Mononuclear cell (primary cell): ENCODE measurements at places on chromosomes 1 and 21. TPM values are rescaled to one million over a fixed set of nuclear protein-coding genes. Genes with fewer than 3 reads are reported as not detected.

Gene NFASC
- total RNA-seq = under 0.01 TPM

Gene KCNA2
- 0.52 TPM for total RNA-seq

Gene LCE1D
- not detected for total RNA-seq

Gene LAX1
- total RNA-seq = 11.9 TPM

Gene FAM78B
- 0.10 TPM for total RNA-seq

Gene ZC3H12A
- total RNA-seq = 160 TPM

Gene PEX11B
- total RNA-seq = 6.1 TPM

Gene FCER1G
- total RNA-seq = 190 TPM

Gene LCE2B
- not detected for total RNA-seq

Gene CNKSR1
- total RNA-seq = 0.42 TPM

Gene BARHL2
- not detected for total RNA-seq

Gene SH2D1B
- total RNA-seq = 14.0 TPM

Gene NID1
- 6.1 TPM for total RNA-seq

Gene ADCY10
- not detected for total RNA-seq

Gene KRTAP22-2
- not detected for total RNA-seq
